ENCODE measurements at places on chromosomes 4 and X.

DNA sequence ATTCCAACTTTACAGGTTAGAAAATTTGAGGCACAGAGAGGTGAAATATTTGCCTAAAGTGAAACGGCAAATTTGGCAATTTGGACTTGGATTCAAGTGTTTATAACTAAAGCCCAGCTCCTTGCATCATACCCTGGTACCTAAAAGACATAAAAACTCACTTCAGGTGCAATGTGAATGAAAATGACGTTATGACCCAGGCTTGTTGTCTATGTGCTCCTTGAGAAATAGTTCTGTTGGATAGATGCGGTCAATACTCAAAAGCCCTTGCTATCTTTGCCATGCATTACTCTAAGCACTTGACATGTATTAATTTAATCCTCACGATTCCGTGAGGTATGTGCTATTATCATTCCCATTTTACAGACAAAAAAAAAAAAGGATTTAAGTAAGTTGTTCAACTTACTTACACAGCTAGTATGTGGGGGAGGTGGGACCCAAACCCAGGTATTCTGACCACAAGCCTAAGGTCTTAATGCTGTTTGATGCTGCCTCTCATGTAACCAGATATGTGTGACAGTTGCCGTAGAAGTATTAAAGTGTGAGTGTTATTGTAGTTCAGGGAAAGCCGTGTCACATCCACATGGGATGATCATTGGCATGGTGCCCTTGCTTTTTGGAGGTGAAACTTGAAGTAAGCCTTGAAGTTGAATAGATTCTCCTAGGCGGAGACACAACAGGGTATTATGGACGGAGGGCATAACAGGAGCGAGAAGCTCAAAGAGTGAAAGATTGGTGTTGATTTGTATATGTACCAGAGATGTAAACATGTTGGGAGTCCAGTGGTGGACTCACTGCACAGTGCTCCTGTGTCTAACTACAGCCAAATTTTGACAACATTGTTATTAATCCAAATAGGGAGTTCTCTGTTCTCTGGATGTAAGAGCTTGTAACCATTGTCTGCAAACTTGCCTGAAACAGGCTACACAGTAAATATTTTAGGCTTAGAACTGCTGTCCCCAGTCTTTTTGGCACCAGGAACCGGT, 3.1 kb downstream of the SCML1 start:
- DNase-seq = no peak

- no peak for DNase-seq
Measured at GRCh38 chrX:43743100-43743822, 87.2 kb downstream of the MAOA start.

- no peak for DNase-seq
Measured at GRCh38 chr4:122012735-122013134, 60.9 kb upstream of the TRPC3 start.

GRCh38 chr4:95283320-95283719, 265.5 kb downstream of the UNC5C start:
- DNase-seq = no peak

- DNase-seq = no peak
Measured at GRCh38 chrX:499870-500364, 113.2 kb upstream of the PPP2R3B start.

DNA sequence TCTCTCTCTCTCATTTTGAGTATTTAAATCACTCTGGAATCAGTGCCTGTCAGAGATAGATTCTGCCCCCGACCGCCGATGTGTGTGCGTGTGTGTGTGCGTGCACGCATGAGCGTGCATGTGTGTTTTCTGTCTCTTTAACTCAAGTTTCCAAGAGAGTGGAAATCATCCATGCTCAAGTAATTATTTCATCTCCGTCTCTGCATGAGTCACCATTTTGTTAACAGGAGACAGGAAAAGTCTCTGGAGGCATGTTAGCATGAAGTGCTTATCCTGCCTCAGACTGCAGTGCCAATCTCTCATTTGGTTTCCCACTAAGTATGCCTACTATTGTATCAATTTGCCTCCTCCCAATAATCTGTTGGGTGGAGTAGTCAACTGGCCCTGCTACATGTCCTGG, 182.9 kb upstream of the NHS start:
- no peak for DNase-seq

DNA sequence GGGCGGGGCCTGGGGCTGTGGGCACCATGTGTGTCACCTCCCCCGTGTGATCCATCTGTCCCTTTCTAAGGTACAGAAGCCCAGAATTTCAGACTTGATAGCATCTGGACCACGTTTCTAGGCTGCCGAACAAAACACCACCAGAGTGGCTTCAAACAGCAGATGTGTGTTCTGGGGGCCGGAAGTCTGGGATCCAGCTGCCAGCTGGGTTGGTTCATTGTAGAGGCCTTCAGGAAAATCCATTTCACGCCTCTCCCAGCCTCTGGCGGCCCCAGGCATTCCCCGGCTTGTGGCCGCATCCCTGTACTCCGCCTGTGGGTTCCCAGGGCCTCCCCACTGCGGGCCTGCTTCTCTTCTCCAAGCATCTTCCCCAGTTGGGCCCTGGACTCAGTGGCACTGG, 39.6 kb upstream of the GPR78 start:
- DNase-seq = no peak

DNA sequence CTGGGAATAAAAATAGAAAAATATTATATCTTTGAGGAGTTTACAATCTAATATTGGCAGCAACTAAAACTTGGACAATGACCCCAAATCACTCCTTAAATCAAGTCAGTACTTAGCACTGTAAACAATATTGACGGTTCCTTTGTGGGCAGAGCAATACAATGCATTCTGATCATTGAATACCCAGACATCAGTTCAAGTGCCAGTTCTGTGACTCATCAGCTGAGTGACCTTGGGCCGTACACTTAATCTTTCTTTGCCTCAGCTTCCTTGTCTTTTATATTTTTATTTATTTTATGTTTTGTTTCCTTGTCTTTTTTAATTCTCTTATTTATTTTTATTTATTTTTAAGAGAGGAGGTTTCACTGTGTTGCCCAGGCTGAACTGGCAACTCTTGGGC, 112.2 kb upstream of the ANXA3 start:
- no peak for DNase-seq

GRCh38 chrX:48076343-48076742, 4.9 kb upstream of the ZNF630 start:
- DNase-seq = no peak

GRCh38 chrX:74119016-74119910, 184.7 kb upstream of the ZCCHC13 start:
- DNase-seq = no peak

DNA sequence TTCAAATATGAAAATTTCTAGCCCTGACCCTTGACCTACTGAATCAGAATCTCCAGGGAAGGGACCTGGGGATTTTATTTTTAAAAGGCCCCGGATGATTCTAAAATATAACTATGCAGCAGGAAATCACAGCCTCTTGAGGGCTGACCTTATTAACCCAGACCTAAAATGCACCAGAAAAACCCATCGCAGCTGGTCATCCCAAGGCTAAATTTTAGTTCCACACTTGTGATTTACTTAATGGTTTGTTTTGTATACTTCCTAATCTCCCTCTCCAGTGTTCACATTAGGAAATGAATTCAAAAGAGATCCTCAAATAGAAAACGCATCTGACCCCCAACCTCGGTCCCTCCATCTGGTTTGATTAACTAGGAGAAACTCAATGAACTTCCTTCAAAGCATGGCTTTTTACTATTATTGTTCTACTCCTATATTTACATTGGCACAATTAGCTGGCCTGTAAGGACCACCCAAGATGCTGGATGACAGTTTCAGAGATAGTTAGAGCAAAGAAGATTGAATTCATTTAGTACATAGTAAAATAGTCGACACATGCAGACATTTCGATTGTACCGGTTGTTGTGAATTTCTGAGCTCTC, 147.8 kb upstream of the MED14 start:
- no peak for DNase-seq

DNA sequence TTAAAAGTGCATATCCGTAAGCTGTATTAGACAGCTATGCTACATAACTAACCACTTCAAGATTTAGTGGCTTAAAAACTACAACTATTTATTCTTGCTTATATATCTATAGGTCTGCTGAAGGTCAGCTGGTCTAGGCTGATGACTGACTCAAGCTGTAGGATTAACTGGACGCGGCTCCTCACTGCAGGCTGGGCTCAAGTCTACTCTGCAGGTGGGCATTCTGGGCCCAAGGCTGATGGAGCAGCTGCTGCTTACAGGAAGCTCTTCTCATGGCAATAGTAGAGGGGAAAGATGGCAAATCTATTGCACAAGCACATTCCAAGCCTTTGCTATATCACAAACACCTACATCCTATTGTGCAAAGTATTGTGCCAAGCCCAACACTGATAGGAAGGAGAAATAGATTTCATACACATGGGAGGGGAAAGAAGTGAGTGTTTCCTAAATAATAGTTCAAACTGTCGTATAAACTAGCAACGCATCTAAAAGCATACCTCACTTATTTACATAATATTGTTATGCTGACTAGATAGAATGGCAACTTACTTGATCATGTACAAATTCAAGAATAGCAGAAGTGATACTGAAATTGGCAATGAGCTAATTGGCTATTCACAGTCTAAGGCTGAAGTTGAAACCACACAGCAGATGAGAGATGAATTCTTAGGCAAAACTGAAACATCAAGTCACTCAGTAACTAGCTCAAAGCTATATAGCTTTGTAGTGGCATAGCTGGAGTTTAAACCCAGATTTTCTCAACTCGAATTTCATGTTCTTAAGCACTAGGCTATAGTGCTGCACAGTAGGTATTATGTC, 263.8 kb downstream of the NKX6-1 start:
- no peak for DNase-seq

- DNase-seq = no peak
Measured at GRCh38 chr4:95821867-95822266, 18.0 kb upstream of the PDHA2 start.

- DNase-seq = no peak
Measured at GRCh38 chr4:173247321-173247720, 78.7 kb downstream of the GALNT7 start.
